Anterior cingulate cortex (tissue), 58 donors: ENCODE measurements at places on chromosomes 16 and 17.
A peak's percentile ranks its signal among the peaks of the same experiment; 100 is the strongest.

DNA sequence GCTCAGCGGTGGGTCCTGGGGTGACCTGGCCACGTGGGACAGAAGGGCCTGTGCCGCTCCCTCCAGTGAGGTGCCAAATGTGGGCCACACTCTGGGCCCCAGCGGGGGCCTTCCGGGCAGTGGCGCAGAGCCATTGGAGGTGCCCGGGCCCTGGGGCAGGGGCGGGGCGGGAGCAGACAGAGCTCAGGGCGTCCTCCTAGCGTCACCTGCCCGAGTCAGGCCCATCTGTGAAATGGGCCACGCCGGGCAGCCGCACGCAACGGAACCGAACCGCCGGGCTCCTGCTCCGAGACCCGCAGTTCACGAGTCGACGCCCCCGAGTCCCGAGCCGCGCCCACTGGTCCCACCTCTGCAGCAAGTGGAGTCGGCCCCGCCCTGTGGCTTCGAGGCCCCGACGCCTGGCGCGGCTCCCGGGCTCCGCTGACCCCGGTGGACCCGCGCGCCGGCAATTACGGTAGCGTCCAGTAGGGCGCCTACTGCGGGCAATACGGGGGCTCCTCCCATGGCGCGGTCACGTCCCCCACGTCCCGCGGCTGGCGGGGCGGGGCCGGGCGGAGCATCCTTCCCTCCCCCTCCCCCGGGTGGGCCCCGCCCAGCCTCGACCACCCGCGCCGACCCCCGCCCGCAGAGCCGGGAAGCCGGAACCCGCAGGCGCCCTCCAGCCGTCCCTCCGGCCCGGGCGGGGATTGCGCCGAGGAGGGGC, 1.9 kb downstream of the SLC16A3 start:
- peak; percentile 67 for DNase-seq

GRCh38 chr16:27169511-27170071, 33.7 kb upstream of the KDM8 start:
- no peak for DNase-seq

GRCh38 chr17:58331815-58332777, 3.5 kb upstream of the TSPOAP1 start:
- DNase-seq: no peak

DNA sequence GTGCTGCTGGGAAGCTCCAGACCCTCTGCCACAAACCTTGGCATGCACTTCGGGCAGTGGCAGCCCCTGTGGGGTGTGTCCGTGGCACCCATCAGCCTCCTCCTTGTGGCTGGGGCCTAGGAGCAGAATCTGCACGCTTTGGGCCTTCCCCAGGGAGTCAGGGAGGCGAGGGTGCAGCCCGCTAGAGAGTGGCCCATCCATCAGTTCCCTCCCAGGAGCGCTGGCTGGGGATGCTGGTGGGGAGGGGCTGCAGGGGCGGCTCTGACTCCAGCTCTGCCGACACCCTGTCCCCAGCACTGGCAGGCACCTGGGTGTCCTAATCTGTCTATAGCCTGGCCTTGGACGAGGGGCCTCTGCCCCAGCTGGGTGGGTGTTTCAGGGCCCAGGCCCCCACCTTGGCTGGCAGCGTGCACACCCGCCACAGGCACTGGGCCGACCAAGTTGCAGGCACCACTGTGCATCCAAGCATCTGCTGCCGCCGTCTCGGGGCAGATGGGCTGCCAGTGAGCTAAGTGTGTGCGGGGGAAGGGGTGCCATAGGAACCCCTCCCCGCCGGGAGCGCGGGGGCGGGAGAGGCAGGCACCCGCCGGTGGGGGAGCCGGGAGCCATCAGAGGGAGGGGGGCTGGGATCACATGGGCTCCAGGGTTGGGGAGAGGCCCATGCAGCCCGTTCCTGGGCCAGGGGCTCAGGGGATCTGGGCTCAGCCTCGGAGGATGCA, 30.2 kb downstream of the ENDOV start:
- peak; percentile 60 for DNase-seq

- no peak for DNase-seq
Observed at GRCh38 chr16:74496054-74496453, 74.8 kb upstream of the CLEC18B start.

GRCh38 chr17:4980644-4981216, 6.7 kb downstream of the CAMTA2 start:
- no peak for DNase-seq

DNA sequence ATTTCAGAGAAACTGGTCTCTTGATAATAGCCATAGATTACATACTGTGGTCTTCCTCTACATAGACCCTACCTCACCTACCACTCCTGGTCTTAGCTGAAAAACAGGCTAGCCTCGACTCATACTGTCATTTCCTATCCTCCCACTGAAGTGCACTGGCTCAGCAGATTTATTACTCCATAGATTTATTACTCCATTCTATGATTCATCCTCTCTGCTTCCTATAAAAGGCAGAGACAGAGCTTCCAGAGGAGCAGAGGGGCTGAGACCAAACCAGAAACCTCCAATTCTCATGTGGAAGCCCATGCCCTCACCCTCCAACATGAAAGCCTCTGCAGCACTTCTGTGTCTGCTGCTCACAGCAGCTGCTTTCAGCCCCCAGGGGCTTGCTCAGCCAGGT, at the start of gene CCL7:
Gene CCL7 (plus strand): TSS at position 253 of the 400 bp plus-strand sequence. CDS start 70 bp downstream, at position 323.
- no peak for DNase-seq

DNA sequence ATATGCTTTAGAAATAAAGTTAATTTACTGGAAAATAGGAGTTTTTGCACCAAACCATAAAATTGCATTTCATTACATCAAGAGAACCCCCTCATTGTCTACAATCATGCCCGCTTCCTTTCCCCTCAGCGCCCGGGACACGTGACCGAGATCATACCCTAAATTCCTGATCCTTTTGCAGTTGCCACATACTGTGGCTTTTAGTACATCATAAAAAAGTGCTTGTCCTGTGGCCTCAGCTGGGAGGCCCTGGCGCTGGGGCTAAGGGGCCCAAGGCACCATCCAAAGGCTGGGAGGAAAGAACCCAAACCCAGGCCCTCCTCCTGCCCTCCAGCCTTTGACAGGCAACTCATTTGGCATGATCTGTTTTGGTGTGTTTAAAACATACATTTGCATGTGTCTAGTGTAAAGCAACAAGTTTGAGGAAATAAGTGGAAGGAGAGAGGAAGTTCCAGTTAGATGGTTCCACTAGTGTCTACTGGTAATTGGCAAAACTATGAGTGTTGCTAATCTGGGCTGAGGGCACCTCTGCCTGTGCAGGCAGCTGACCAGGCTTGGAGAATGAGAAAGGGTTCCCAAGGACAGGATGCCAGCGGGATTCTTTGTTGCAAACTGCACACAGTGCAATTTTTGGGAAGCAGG, 6.0 kb downstream of the CDK5R1 start:
- no peak for DNase-seq

DNA sequence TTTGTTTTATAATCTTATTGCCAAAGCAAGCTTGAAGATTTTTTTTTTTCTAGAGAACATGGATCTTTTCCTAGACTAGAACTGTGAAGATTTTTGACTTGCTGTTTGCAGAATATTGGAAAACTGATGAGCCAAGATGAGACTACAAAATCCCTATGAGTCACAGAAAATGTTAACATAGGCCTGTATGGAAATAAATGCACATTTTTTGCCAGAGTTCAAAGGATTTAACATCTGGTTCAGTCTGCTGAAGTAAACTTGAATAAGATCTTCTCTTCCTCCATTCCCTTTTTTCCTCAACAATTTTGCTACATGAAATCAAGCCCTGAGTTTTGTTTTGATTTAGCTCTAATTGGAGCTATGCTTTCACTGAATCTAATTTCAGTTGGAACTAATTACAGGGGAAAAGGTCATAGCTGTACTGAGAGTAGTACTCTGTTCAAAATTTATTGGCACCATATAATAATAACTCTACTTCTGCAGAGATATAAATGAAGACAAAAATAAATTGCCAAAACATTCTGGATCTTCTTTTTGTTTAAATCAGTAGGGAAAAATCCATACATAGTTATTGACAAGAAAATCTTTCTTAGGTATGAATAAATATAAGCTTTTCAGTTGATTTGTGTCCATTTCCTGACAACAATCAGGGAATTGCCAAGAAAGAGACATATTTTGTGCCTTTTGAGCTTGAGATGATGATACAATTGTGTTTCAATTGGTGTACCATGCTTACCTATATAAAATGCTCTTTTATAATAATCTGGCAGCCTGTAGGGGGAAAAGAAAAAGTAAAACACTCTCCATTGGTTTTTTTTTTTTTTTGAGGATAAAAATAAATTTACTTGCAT, 387.5 kb upstream of the GOT2 start:
- DNase-seq: no peak

GRCh38 chr17:7438656-7439460, 454 bp upstream of the FGF11 start:
- no peak for DNase-seq

DNA sequence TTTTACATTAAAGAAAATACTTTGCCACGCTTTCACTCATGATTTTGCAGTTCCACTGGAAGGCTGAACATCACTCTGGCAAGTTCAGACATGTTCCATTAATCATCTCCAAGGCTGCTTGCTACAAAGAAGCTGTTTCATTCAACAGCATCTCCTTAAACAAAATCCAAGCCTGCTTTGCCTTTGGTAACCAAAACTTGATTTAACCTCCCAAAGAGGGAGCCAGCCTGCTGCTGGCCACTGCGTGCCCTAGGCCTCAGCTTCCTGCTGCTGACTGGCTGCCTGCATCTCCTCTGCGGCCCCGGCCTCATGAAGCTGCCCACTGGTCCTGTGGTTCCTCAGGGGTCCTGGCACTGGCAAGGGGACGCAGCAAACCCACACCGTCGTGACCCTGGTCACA, 31.8 kb downstream of the ANKRD11 start:
- DNase-seq: no peak

- peak; percentile 15 for DNase-seq
Observed at GRCh38 chr16:10817963-10818941, at the start of gene TVP23A. Gene TVP23A (minus strand): TSS chr16:10818794. CDS start chr16:10818493, 301 bp downstream.

- DNase-seq: no peak
Observed at GRCh38 chr17:80687839-80688238, 143.2 kb downstream of the RPTOR start.

- DNase-seq: no peak
Observed at GRCh38 chr16:86762095-86762494, 183.7 kb downstream of the FOXL1 start.

GRCh38 chr17:73941919-73942530, 261.5 kb upstream of the RPL38 start:
- DNase-seq: no peak

DNA sequence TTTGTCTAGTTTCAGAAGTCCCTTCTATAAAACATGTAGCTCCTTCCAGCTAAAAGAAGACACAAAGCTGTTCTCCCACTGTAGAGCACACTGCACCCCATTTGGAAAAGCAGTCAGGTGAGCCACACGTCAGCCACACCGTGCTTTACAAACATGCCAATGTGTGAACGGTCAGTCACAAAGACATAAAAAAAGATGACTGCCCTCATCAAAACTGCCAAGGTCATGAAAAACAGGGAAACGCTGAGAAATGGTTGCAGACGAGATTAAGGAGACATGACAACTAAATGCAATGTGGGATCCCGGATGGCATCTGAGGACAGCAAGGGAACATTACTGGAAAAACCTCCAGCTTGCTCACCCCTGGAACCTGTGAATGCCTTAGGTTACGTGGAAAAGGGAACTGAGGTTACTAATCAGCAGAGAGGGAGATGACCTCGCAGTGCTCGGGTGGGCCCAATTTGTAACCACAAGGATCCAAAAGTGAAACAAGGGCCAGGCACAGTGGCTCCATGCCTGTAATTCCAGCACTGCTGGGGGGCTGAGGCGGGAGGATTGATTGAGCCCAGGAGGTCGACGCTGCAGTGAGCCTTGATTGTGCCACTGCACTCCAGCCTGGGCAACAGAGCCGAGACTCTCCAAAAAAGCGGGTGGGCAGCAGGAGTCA, 8.1 kb downstream of the ANKRD11 start:
- DNase-seq: no peak

GRCh38 chr17:78478757-78479297, 98.4 kb downstream of the DNAH17 start:
- no peak for DNase-seq

DNA sequence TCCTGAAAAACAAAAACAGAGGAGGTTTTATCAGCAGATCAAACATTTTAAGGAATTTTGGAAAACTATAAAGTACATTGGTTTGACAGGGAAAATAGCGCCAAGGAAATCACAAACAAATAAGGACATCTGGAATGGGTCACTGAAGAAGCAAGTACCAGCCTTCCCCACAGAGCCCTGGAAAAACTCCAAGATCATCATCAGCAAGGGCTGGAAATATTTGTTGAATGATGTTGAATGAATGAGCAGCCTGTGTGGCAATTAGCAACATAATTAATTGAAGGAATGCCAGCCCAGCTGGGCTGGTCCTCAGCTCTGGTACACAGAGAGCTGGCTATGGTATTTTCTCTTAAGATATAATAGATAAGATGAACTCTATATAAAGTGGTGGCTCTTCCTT, 290.4 kb downstream of the HS3ST3A1 start:
- DNase-seq: no peak

DNA sequence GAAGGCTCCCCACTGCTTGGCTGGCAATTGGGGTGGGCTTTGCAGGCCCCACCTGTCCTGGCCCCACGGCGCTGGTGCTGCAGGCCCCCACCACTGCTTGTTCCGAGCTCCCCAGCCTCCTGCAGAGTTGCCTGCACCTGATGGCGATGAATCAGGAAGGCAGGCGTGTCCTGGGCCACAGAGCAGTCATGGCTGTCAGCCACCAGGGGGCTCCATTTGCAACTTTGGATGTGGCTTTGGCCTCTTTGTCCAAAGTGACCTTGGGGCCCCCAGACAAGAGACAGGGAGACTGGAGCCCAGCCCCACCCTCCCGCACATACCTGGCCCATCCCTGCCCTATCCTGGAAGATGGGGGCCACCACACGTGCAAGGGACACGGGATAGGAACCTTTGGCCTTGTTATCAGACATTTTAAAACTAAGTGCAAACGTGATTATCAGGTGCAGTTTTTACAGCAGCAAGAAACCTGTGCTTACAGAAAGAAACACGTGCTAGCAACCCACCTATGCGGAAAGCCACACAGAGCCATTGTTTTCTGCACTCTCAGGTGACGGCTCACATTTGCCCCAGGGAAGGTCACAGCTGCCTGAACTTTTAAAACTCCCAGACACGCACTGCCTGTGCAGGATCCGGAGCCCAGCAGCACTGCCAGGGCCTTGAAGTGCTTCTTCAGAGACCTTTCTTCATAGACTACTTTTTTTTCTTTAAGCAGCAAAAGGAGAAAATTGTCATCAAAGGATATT, at the start of gene DNASE1:
Gene DNASE1 (plus strand): TSS at position 443 of the 743 bp plus-strand sequence. CDS start 683 bp downstream, outside the sequence.
- DNase-seq: no peak

GRCh38 chr17:49195751-49196150, 14.6 kb downstream of the GNGT2 start:
- DNase-seq: no peak

DNA sequence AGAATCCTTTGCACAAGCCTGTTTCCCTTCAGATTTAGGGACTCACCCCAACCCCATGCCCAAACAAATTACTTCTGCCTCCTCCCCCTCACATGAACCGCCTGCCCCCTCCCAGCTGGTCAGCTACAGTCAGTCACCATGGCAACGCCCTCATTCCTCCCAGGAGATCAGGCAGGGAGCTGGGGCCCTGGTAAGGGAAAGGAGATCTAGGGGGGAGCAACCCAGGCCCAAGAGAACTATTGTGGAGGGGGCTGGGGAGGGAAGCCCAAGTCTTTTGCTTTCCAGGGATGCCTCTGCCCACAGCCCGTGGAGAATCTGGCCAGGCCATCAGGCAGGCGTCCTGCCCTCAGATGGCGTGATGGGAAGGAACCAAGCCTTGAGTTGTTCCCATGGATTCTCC, 2.8 kb downstream of the FAM171A2 start:
- no peak for DNase-seq
